ENCODE measurements at places on chromosomes 5 and 9. TPM values are rescaled to one million over a fixed set of nuclear protein-coding genes. Genes with fewer than 3 reads are reported as not detected.

DNA sequence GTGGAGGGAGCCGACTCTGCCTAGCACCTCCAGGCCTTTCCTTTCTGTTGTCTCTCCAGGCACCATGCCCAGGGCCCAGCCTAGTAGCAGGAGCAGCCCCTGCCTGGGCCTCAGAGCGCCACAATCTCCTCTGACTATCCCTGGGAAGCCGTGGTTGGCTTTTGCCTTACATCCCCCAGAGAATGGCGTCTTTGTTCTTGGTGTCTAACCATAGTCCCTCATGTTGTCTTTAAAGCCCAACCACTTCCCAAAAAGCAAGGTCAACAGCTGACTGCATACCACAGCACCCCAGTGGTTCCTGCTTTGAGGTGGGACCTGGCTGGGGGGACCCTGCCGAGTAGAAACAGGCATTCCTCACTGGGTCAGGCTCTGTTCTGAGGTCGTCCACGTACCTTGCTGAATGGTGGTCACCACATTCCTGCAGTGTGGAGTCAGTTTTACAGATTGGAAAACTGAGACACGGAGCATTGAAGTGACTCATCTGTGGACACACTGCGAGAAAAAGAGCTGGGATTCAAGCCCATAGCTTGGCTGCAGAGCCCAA is 13.7 kb upstream of the CERCAM start:
- DNase-seq: peak; percentile 84

Gene FAXDC2
- 0.90 TPM for total RNA-seq

GRCh38 chr9:107361816-107362215 is 78.7 kb downstream of the RAD23B start:
- DNase-seq: no peak

Gene PTGS1
- total RNA-seq: 0.07 TPM

Gene CNTNAP3B
- total RNA-seq: 4.1 TPM

DNA sequence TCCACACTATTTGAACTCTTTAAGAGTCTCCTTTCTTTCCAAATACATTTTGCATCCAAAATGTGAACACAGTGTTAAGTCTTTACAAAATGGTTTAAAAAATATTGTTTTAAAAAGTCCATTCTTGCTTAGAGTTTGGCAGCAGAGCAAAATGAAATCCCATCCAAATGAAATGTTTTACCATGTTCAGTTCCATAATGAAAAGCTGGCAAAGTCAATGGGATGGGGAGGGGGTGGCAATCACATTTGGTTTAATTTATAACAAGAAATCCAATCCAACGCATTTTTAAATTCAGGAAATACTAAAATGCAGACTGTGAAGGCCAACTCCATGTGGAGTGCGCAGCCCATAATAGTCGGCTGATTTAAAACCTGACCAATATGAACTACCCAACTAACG is 39.4 kb downstream of the MRPL36 start:
- DNase-seq: no peak

Gene ENHO
- total RNA-seq: 5.0 TPM
